ENCODE measurements at places on chromosomes 11 and 22.

GRCh38 chr11:72614381-72614780 is 59.8 kb downstream of the PDE2A start:
- no peak for DNase-seq

- no peak for DNase-seq
Measured at GRCh38 chr11:26608507-26609146, 36.6 kb upstream of the MUC15 start.

- no peak for DNase-seq
Measured at GRCh38 chr11:123800036-123800435, 6.1 kb downstream of the OR6M1 start.

- DNase-seq: no peak
Measured at GRCh38 chr11:10407055-10407454, 48.0 kb upstream of the AMPD3 start.

- DNase-seq: no peak
Measured at GRCh38 chr11:41281131-41281742, 178.2 kb downstream of the LRRC4C start.

GRCh38 chr22:48185071-48186055 is 1422.9 kb downstream of the TBC1D22A start:
- DNase-seq: no peak
